ENCODE measurements at places on chromosomes 12 and 14.

GRCh38 chr14:103185051-103186029 lies 62.1 kb downstream of the TNFAIP2 start:
- DNase-seq, result no peak

DNA sequence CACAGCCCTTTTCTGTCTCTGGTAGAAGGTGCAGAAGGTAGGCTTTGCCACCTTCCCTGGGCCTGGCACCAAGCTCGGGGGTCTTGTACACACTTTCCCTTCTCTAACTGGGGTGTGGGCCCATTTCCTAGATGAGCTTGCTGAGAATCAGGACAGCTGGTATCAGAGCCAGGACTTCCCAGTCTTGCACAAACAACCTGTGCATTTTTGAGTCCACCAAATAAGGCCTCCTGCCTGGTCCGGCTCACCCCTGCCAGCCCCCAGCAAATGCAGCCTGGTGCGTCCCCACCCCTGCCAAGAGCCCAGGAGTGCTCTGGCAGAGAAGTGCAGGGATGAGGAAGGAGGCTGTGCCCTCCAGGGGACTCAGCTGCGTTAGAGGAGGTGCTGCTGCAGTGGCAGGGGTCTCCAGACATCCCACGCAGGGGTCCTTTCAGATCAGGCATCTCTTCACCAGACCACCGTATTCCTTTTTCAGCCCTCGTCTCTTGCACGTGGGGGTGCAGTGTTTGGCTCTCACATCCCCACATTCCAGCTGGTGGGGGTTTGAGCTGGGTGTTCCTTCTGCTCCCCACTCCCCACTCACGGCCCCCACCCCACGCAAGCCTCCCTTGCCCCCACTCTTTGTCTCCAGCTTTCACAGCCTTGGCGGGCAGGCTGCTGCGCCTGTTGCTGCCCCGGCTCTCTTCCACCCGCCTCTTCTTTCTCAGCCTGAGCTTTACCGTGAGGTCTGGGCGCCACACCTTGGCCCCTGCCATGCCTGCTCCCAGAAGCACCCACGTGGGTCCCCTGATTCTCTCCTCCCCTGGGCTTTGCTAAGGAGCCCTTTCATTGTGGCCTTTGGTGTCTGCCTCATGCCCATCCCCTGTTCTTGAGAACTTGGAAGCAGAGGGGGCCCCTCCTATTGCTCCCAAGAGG lies 32.3 kb downstream of the MEG3 start:
- peak; percentile 27 for DNase-seq

- DNase-seq, result no peak
Observed at GRCh38 chr12:57185403-57185802, 31.2 kb upstream of the NXPH4 start.

DNA sequence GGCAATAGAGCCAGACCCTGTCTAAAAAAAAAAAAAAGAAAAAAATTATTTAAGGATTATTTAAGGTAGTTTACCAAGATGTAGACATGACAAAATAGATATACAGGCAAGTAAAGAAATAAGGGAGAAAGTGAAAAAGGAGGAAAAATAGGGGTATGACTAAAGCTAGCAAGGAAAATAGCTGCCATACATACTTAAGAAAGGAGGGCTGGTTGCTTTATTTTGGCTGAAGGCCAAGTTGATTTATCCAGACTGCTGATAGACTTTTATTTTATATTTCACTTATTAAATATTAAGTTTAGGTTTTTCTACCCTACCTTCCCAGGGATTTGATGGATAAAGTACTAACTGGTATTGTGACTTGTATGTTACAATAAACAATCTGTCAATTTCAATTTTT lies 8.3 kb upstream of the AEBP2 start:
- DNase-seq, result no peak

DNA sequence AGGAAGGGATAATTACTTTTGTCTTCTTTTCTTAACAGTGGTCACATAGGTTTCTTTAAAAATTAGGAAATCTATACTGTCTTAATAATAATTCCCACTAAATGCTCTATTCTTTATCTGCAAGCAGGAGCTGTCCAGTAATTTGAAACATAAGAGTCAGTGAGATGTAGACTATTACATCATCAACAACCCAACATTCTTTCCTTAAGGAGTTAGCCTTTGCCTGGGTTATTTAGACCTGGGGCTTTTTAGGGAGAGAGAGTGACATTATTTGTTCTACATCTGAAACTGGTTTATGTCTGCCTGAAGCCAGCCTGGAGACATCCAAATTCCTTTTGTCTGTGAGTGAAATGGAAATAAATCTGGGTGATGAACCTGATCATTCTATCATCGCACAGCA lies 294.4 kb downstream of the TMTC2 start:
- no peak for DNase-seq

DNA sequence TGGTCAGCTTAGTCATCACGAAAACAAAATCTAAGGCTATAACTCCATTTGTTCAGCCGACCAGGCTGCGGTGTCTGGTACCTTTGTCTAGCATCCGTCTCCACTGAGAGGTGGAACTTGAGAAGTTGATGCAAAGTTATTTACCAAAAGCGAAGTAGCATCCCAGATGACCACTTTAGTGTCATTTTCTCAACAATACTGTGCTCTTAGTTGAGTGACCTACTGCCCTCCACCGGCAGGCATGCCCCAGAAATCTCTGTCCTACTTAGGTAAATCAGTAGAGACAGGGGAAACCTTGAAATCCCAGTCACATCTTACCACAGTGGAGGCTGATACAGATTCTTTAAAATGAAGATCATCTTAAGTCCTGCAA lies 1.3 kb upstream of the ST8SIA1 start:
- DNase-seq, result no peak

DNA sequence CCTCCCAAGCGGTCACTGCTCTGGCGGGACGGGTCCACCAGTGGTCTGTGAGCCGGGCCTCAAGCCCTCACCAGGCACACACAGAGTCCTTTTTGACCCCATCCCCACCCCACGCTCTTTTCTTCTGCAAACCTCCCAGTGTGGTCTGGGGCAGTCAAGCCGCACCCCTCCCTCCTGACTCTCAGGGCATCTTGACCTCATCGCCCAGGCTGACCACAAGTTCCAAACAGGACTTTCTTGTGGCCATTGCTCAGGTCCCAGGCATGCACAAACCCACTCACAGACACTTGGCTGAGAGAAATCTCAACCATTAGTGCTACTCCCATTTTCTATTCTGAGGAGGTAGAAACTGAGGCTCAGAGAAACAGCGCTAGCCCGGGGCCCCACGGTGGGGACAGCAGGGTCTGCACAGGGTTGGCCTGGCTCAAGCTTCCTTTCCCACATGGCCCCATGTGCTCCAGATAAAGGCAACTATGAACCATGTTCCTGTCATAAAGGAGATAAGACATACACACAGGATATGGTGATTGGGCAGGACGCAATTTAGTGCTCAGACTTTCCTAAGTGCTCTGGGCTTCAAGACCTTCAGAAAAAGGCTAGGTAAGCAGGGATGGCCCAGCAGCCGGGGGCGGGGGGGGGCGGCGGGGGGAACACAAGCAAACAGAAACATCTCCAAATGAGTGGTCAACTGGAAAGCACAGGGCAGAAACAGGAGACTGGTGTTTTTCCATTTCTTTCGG lies 69.6 kb downstream of the ITPK1 start:
- DNase-seq, result no peak

GRCh38 chr12:5626151-5626550 lies 194.2 kb downstream of the NTF3 start:
- no peak for DNase-seq

DNA sequence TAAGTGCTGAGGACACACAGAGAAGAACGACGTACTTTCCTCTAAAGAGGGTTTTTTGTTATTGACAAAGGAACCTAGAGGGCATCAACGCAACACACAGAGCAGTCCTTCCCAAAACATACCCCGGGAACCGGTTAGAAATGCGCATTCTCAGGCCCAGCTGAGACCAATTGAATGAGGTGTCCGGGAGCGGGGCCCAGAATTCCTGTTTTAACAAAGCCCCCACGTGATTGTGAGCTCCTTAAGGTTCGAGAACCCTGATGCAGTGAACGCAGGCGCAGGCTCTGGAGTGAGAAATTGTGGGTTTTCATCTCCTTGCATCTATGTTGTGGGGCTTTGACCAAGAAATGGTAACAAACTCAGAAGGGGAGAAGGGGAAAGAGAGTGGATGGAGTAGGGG lies 51.0 kb upstream of the TBX3 start:
- no peak for DNase-seq

DNA sequence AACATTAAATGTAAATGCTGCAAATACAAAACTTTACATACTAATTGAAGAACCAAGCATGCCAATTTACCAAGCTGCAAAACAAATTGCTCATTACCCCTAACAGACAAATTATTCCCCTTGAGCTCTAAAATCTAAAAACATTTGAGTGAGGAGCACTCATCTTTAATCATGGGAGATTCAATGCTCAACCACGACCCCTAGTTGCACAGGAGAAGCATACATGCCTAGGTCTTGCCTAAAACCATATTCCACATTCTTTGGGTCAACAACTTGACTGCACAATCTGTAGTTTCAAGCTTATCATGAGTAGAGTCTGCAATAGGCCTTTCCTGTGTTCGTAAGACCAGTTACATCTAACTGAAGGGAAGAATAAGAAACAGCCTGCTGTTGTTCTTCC lies 69.7 kb downstream of the MGAT4C start:
- no peak for DNase-seq

DNA sequence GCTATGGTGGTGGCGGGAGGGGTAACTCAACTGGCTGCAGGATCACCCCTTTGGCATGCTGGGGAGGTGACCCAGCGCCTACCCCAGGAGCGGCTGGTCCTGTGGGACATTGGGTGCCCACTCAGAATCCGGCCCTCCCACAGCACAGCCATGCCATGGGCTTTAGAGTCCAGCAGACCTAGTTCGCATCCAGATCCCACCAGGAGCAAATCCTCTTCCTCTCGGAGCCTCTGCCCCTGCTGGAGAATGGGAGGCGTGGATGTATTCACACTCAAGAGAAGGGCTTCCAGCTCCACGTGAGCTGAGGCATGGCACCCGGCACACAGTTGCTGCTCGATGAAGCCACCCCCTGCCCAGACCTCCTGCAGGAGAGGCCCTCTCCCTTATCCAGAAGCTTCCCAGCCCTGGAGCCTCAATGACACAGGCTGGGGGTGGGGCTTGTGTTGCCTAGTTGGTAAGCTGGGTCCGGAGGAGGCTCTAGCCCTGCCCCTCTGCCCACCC lies 17.7 kb downstream of the FAM222A start:
- DNase-seq, result peak; percentile 20

GRCh38 chr14:22657861-22658260 lies 13.7 kb upstream of the OR6J1 start:
- no peak for DNase-seq

GRCh38 chr12:106305376-106305775 lies 2.8 kb downstream of the TCP11L2 start:
- no peak for DNase-seq

DNA sequence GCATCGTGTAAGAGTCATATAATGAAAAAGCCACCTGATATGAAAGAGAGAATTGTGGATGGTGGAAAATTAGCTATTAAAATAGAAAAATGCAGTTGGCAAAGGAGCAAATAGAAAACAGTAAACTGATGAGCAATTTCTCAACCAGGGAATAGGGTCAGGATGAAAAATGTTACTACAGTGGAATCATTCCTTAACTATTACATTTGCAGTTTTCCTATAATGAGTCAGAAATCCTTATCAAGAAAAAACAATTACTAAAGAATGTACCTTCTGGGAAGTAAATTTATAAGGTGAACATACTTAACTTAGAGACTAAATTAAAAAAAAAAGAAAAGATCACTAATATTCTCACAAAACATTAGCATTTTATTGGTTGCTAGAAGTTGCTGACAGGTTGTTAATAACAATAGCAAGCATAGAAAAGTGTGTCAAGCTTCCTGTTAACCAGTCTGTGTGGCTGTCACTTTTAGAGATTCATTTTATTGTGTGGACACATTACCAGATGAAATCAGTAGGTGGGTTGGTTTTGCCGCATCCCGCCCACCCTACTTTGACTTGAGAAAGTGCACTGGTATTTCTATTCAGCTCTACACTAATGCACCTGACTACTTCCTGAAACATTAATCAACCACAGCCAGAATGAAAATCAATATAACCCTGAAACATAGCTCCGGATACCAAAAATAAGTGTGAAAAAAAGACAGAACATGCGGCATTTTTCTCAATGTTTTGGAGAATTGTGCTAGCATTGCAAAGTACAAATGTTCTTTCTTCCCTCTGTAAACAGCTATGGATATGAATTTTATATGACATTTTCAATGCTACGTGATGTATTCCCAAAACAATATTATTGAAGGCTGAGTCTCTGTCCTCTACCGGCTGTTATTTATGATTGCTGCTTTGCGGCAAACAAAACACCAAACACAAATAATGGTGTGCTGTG lies 576.7 kb downstream of the SLC16A7 start:
- no peak for DNase-seq

DNA sequence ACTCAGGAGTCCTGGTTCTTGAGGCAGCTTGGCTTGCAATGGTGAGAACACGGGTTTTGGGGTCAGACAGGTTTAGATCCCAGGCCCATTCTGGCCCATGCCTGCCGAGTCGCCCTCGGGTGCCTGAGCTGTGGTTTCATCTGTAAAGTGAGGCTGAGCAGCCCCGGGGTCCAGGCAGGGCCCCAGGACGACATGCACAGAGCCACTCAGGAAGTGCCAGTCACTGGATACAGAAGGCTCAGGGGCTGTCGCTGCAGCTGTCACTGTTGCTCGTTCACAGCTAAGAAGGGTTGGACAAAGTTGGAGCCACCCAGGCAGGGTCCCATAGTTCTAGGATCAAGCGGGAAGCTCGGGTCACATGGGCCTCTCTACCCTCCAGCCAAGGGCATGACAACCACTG lies 403.1 kb downstream of the BCL11B start:
- DNase-seq, result no peak

DNA sequence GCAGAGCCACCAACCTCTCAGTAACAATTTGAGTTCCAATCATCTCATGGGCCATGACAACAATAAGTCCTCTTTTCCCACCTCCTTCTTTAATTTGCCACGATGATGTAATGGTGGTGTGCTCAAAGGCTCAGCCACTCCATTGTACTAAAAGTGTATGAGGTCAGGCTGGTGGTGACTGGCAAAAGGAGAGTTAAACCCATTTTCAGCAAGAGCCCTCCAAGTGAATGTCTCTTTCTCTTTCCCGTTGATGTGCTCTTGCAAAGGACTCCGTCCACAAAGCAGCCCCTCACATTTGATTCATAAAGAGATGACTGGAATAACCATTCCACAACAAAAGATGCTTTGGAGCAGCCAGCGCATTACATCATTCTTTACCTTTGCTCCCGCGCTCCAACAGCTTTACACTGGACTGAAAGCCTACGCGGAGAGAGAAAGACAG lies 41.6 kb downstream of the DUSP16 start:
- DNase-seq, result no peak

- DNase-seq, result no peak
Observed at GRCh38 chr14:95505030-95505589, 11.3 kb downstream of the SYNE3 start.

GRCh38 chr12:116426391-116427136 lies 132.6 kb upstream of the MAP1LC3B2 start:
- no peak for DNase-seq

Measured in lower lobe of right lung (tissue), 2 donors.